IgD-negative memory B cell (primary cell): ENCODE measurements at places on chromosomes 5 and 9. TPM values are rescaled to one million over a fixed set of nuclear protein-coding genes. Genes with fewer than 3 reads are reported as not detected.

Gene BARHL1
- polyA plus RNA-seq = not detected

Gene PITX1
- polyA plus RNA-seq = 0.38 TPM

Gene OR1Q1
- not detected for polyA plus RNA-seq

Gene SPATA31C1
- not detected for polyA plus RNA-seq

Gene FAM221B
- polyA plus RNA-seq = not detected

Gene ANKRD18A
- not detected for polyA plus RNA-seq

Gene HCN1
- polyA plus RNA-seq = not detected

Gene TNC
- polyA plus RNA-seq = not detected

Gene PCDHA13
- polyA plus RNA-seq = not detected

Gene CDH6
- not detected for polyA plus RNA-seq

Gene WDR5
- polyA plus RNA-seq = 12.5 TPM

Gene NUTM2G
- polyA plus RNA-seq = 0.19 TPM

Gene CRHBP
- polyA plus RNA-seq = not detected

Gene OR1N1
- polyA plus RNA-seq = not detected

Gene BDP1
- polyA plus RNA-seq = 20.8 TPM

Gene ZDHHC21
- 4.0 TPM for polyA plus RNA-seq

Gene COMMD10
- polyA plus RNA-seq = 39.4 TPM

Gene CA9
- polyA plus RNA-seq = not detected

Gene TYRP1
- not detected for polyA plus RNA-seq

Gene EPB41L4A
- 2.1 TPM for polyA plus RNA-seq

Gene FOXD4L4
- not detected for polyA plus RNA-seq

Gene GNA14
- not detected for polyA plus RNA-seq

Gene CNTNAP3
- not detected for polyA plus RNA-seq

Gene SLC36A3
- not detected for polyA plus RNA-seq

Gene ANKRD55
- polyA plus RNA-seq = 1.5 TPM

Gene ENTPD2
- polyA plus RNA-seq = not detected

Gene UNC13B
- polyA plus RNA-seq = not detected

Gene PCDHAC1
- not detected for polyA plus RNA-seq

Gene FSD1L
- 4.6 TPM for polyA plus RNA-seq

Gene RAPGEF1
- polyA plus RNA-seq = 40.8 TPM

Gene DND1
- polyA plus RNA-seq = not detected

Gene MOB3B
- polyA plus RNA-seq = 7.1 TPM

Gene GLDC
- 1.0 TPM for polyA plus RNA-seq

Gene SIT1
- polyA plus RNA-seq = 188 TPM

Gene SLC6A7
- polyA plus RNA-seq = not detected

Gene ACOT12
- not detected for polyA plus RNA-seq

Gene SHROOM1
- polyA plus RNA-seq = 0.70 TPM

Gene MIER3
- polyA plus RNA-seq = 7.4 TPM

Gene FASTKD3
- polyA plus RNA-seq = 11.2 TPM

Gene ANKRD34B
- not detected for polyA plus RNA-seq

Gene PDGFRB
- polyA plus RNA-seq = 0.45 TPM

Gene CCDC187
- polyA plus RNA-seq = 0.15 TPM

Gene CMYA5
- polyA plus RNA-seq = not detected

Gene INSL4
- polyA plus RNA-seq = not detected

Gene STPG3
- not detected for polyA plus RNA-seq

Gene TXNDC8
- polyA plus RNA-seq = not detected
